ENCODE measurements at places on chromosomes 11 and 22.

GRCh38 chr11:127345819-127346459 is 345.4 kb upstream of the KIRREL3 start:
- peak; percentile 3 for DNase-seq

GRCh38 chr11:100174881-100175280 is 512.2 kb upstream of the ARHGAP42 start:
- DNase-seq = no peak

DNA sequence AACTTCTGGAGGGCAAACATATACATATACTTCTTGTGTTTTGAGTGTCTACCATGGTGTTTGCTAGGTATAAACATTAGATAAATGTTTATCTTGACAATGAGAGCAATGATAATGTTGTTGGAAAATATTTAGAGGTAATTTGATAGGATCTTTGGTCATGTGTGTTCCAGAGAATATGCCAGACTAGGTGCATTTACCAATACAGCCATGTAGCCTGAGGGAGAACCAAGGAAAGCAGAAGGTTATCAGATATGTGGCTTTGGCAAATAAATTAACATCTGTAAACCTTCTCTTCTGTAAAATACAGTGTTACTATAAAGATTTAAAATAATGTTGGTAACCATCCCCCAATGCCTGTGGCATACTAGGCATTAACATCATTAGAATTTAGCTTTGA is 226.8 kb downstream of the C11orf87 start:
- DNase-seq = no peak

DNA sequence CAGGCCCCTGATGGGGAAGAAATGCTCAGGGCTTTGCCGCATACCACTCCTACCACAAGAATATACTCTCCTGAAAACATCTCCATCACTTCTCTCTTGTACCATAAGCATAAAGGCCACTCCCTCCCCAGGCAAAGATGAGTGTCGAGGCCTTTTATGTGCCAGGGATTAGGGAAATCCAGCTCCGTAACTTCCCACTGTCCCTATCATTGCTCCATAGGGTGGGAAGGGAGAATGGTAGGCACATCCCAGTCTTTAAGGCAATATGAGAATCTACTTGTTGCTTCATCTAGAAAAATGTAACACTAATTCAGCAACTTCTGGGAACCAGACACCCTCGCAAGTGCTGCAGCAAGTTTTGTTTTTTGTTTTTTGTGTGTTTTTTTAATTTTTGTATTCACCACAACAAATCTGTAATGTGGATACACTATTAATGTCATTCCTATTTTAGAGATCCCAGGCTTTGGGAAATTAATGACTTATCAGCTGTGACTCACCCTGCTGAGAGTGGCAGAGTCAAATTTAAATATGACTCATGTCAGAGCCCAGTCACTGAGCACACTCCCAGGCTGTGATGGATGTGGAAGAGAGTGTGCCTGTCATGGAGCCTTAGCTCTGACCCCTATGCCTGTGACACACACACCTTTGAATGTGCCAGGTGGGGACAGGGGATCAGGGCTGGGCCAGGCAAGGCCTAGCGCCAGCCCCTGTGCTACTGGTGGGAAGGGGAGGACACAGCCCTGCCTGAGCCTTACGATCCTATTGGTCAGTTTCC is 23.4 kb downstream of the PANX1 start:
- DNase-seq = no peak

GRCh38 chr11:8000390-8000789 is 13.3 kb downstream of the EIF3F start:
- no peak for DNase-seq

- DNase-seq = no peak
Observed at GRCh38 chr22:19068784-19069271, 53.4 kb downstream of the DGCR2 start.

- no peak for DNase-seq
Observed at GRCh38 chr22:26271427-26271826, 102.2 kb downstream of the SEZ6L start.

- no peak for DNase-seq
Observed at GRCh38 chr11:20310596-20311394, 52.7 kb upstream of the HTATIP2 start.

GRCh38 chr11:45141171-45141570 is 5.3 kb upstream of the PRDM11 start:
- no peak for DNase-seq

- no peak for DNase-seq
Observed at GRCh38 chr22:46079861-46080821, 70.2 kb upstream of the PPARA start.

GRCh38 chr11:1168256-1168655 is 10.5 kb downstream of the MUC5AC start:
- DNase-seq = no peak

DNA sequence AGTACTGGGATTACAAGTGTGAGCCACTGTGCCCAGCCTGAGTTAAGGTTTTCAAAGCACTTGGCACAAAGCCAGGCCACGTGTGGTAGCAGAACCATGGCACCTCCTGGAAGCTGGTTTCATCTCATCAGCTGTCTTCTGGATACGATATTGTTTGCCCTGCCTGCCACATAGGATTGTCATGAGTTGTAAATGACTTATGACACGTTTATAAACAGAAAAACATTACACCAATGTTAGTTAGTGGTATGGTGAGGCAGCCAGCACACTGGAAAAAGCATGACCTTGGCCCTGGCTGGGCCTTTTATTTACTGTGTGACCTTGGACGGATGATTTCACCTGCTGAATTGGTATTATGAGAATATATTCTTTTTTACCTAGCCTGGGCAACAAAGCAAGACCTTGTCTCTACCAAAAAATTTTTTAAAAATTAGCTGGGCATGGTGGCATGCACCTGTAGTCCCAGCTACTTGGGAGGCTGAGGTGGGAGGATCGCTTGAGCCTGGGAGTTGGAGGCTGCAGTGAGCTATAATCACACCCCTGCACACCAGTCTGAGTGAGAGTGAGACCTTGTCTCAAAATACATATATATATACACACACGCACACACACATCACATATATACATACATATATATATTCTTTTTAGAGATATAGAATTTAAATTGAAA is 24.0 kb upstream of the MYH9 start:
- peak; percentile 67 for DNase-seq

DNA sequence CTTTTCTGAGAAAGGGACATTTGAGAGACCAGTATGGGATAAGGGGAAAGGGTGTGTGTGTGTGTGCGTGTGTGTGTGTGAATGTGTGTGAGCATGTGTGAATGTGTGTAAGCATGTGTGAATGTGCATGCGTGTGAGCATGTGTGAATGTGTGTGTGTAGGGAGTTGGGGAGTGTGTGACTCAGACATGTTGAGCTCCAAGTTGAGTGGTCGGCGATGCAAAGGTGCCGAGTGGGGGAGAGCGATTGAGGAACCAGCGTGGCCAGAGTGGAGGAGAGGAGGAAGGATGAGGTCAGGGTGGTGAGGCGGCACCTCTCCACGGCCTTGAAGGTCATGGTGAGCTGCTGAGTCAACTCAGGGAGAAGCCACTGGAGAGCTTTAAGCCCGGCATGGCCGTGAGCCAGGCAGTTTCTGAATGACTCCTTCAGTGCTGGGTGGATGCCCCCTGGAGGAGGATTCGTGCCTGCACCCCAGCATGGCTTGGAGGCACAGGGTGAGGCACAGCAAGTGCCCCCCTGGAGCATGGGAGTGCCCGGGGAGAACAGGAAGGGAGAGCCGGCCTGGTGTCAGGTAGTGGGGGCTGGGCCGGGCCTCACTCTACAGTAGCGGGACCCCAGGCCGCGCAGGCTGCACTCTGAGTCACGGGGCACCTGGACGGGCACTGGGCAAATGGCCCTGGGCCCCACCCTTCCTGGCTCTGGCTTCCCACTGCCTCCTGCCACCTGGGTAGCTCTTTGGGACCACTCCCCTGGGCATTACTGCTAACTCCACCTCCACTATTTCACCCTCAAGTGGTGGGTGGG is 8.2 kb upstream of the CCDC88B start:
- DNase-seq = peak; percentile 75

DNA sequence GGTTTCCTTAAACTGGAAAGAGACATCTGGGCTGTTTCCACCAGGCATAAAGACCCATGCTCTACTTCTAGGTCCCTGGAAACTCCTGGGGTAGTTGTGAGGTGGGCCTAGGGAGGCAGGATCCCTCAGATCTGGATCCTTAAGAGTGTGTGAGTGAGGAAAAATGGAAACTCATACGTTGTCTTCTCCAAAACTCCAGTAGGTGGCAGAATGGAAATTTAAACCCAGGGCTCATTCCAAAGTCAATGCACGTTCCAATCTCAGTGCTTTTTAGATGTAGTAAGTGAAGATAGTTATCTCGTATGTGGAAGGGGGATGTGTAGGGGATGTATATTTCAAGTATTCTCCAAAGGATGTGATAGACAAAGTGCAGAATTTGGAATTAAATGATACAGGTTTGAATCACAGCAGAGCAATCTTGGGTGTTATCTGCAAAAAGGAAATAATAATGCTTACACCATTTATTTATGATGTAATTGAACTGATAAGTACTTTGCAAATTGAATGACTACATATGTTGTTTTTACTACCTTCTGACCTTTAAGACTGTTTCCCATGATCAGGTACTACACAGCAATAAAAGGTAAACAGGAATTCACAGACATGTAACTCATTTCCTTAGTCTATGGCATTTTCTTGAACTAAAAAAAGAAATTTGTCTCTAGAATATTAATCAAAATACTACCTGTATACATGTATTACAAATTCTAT is 13.1 kb upstream of the MMP1 start:
- no peak for DNase-seq

DNA sequence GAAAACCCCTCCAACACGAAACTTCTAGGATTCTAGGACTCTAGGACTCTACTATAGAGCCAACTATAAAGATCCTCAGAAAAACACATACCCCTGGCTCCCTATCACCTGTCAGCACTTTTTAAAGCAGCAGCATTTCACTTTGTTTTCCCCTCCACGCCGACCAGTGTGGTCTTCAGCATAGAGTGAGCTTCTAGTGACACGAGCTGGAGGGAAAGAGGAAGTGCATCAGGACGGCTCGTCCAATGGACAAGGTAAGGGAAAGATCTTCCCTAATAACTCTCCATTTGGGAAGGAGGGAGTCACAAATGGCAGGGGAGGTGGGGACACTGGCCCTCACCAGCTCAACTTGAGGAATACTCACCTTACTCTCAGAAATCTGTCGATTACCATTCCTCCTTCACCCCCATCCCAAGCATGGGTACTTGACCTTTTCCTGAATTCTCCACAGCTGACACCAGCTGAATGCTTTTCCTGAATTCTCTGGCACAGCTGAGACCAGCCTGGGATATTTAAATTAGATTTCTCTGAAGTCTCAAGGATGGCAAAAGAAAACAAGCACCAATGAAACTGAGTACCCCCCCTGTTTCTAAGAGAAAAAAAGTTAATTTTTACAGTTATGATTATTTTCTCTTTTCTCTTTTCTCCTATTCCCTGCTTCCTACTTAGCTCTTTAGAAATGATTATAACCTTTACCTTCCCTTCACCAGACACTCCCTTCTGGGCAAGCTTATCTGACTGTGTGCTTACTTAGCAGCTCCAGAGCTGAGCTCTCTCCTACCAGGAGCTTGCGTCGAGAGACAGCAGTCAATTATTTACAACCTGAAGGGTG is 33.3 kb upstream of the NNMT start:
- DNase-seq = peak; percentile 20

- DNase-seq = peak; percentile 70
Observed at GRCh38 chr11:64234647-64235379, 429 bp downstream of the VEGFB start.

GRCh38 chr11:121513807-121514206 is 61.0 kb upstream of the SORL1-AS1 start:
- DNase-seq = no peak

GRCh38 chr11:118619444-118620197 is 12.2 kb downstream of the PHLDB1 start:
- DNase-seq = no peak

DNA sequence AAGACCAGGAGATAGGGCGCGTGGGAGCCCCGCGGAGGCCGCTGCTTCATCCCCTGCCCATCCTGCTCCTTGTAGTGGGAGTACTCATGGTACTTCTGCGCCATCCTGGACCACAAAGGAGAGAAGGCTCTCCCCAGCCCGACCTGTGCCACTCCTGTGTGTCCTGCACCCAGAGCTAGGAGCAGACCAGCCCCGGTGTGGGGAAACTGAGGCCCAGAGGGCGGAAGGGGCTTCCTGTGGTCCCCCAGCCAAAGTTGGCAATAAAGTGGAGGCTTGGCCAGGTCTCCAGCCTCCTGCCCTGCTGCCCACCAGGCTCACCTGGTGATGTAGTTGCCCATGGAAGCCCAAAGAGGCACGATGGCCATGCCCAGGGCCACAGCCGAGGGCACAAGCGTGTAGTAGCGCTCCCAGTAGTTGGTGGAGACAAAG is 4.7 kb downstream of the UNC93B1 start:
- DNase-seq = no peak

DNA sequence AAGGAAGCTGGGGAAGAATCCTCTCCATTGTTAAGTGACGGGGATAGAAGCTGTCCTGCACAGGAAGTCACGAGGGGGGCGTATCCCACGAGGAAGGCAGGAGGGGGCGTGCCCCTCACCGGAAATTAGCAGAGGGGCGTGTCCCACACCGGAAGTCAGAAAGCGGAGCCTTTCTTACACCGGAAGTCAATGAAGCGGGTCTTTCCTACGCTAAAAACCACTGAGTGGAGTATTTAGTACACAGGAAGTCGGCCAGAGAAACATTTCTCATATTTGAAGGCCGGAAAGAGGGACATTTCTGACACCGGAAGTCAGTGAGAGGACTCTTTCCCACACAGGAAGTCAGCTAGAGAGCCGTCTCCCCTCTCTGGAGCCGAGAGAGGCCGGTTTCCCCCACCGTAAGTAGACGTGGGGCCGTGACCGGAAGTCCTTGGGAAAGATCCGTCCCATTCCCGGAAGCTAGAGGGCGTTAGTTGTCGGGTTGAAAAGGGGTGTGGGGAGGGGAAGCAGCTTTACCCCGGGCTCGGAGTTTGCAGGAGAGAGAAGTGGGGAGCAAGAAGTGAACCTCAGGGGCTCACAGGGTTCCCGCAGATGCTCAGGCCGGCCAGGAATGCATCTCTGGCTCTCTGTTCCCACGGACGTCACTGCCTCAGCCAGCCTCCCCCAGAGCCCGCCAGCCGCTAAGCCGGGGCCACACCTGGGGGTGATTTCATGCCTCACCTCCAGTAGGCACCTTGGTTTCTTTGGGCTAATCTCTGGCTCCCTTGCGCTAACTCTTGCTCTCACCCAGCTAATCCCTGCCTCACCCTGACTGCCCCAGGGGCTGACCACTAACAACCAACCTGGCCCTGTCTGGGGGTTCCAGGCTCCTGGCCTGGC is 15.4 kb downstream of the MIAT start:
- DNase-seq = peak; percentile 94

DNA sequence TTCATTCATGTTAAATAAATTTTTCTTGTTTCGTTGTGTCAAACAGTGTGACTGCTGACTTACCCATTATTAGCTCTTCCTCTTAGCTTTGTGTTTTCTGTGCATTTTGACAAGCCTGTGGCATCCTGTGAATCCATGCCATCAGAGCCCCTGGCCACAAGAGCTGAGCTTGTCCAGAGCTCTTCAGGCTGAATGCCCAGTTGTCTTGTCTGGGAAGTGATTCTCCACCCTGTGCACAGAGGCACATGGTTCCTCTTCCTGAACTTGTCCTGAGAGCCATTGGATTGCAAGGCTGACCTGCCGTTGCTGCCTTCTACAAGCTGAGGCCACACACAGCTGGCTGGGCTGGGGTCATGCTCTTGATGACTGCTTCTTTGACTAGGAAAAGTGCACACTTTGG is 64.1 kb downstream of the PPP6R3 start:
- no peak for DNase-seq
